ENCODE measurements at places on chromosomes 5 and 9.

GRCh38 chr9:114061292-114061691 lies 16.8 kb downstream of the AMBP start:
- no peak for DNase-seq

DNA sequence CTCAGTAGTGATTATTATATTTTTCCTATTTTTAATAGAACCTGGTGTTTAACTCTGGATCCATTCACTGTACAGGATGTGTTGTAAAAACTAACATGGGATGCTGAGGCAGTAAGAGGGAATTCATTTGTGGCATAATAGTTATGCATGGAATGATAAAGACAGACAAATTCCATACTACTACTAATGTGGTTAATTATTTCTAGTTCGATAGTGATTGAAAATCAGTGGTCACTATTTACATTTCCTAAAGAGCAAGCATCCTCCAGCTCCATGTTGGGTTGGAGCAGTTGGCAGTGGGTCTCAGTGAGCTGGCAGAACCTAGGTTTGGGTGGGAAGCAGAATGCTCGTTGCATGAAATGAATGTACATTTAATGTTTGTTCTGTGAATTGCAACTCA lies 122.6 kb downstream of the SAXO1 start:
- DNase-seq: no peak

GRCh38 chr5:90675222-90675621 lies 116.6 kb downstream of the ADGRV1 start:
- DNase-seq: no peak

DNA sequence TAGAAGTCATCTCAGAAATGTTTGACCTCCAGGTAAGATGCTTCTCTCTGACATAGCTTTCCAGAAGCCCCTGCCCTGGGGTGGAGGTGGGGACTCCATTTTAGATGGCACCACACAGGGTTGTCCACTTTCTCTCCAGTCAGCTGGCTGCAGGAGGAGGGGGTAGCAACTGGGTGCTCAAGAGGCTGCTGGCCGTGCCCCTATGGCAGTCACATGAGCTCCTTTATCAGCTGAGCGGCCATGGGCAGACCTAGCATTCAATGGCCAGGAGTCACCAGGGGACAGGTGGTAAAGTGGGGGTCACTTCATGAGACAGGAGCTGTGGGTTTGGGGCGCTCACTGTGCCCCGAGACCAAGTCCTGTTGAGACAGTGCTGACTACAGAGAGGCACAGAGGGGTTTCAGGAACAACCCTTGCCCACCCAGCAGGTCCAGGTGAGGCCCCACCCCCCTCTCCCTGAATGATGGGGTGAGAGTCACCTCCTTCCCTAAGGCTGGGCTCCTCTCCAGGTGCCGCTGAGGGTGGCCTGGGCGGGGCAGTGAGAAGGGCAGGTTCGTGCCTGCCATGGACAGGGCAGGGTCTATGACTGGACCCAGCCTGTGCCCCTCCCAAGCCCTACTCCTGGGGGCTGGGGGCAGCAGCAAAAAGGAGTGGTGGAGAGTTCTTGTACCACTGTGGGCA lies 642 bp downstream of the CSF2 start:
- DNase-seq: no peak

- DNase-seq: peak; percentile 9
Measured at GRCh38 chr9:109118808-109119438, 824 bp downstream of the TMEM245 start.

DNA sequence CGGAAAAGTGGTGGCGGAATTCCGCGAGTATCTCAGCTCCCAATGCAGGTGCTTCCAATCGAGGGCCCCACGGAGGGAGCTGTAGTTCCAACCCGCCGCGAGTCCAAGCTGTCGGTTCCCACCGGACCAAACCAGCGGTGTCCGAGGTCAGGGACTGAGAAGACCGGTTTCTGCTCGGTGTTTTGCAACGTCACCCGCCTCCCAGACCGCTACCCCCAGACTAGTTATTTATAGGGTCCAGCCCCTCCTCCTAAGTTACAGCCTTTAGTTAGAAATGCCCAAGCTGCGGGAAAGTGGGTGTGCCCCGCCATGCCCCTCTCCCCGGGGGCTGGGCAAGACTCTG lies 677 bp upstream of the MYORG start:
- no peak for DNase-seq

GRCh38 chr9:134800791-134801339 lies 79.7 kb upstream of the FCN2 start:
- DNase-seq: peak; percentile 80

- no peak for DNase-seq
Measured at GRCh38 chr5:1461396-1461795, 16.2 kb upstream of the SLC6A3 start.

- no peak for DNase-seq
Measured at GRCh38 chr5:62690421-62690820, 111.8 kb downstream of the LRRC70 start.

GRCh38 chr5:43156388-43156787 lies 35.6 kb upstream of the NIM1K start:
- no peak for DNase-seq

- no peak for DNase-seq
Measured at GRCh38 chr9:134004881-134005280, 12.8 kb upstream of the VAV2 start.

DNA sequence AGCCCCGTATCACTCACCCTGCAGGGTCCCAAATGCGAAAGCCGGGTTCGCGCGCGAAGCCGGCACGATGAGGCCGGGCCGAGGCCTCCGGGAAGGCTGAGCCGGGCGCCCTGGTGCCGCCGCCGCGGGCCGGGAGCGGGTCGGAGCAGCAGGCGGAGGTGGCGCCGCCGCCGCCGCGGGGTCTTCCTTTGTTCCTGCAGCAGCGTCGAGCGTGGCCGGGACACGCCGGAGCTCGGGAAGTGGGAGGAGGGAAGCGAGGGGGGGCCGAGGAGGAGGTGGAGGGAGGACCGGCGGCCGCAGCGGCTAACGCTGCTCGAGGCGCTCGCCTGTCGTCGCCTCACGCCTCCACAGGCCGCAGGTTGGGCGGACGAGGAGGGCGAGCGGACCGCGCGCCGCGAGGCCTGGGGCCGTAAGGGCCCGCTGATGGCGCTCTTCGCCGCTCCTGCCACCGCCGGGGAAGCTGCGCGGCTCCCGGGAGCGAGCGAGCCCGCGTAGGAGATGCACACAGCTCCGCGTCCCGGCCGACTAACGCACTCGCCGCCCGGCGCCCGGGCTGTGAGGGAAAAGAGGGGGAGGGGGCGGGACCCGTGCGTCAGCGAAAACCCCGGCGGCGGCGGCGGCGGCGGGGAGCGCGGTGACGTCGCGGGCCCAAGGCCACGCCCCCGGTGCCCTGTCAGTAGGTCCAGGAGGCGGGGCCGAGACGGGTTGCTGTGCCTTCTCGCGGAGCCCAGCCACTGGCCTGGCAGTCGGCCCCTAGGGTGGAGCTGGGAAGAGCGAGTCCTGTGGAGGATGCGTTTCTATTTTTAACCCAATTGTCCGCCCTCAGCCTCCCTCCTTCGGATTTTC lies at the start of gene ZFAND5:
Gene ZFAND5, minus strand, starts transcription at position 530 of the 846 bp plus-strand sequence. CDS start 4,430 bp downstream, outside the sequence.
- DNase-seq: peak; percentile 98

- DNase-seq: no peak
Measured at GRCh38 chr5:94911276-94911675, 292.8 kb downstream of the SLF1 start.

DNA sequence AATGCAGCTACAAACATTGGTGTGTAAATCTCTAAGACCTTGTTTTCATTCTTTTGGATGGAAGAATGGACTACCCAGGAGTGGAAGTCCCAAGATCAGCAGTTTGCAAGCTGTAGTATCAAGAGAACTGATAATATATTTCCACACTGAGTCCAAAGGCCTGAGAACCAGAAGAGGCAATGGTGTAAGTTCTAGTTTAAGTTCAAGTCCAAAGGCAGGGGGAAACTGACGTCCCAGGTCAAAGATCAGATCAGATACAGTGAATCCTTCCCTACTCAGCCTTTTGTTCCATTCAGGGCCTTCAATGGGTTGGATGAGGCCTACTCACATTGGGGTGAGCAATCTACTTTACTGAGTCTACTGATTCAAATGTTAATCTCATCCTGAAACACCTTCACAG lies 80.3 kb upstream of the ERBIN start:
- DNase-seq: no peak

DNA sequence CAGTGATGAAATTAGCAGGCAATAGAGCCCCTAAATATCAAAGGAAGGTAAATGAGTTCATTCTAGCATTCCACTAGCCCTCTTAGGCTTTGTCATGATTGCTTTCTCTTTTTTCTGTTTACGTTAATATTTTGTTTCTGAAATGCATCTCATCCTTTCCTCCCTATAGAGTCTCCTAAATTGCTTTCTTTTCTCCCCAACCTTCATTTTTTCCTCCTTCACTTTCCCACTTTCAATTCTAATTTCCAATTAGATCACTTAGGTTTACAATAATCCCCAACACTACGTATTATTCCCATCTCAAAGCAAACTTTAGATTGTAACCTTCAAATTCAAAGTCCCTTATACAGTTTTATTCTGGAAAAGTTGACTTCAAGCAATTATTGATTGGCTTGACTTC lies 559.3 kb downstream of the RAB3C start:
- DNase-seq: no peak

- no peak for DNase-seq
Measured at GRCh38 chr9:37969558-37970300, 65.8 kb upstream of the SLC25A51 start.

DNA sequence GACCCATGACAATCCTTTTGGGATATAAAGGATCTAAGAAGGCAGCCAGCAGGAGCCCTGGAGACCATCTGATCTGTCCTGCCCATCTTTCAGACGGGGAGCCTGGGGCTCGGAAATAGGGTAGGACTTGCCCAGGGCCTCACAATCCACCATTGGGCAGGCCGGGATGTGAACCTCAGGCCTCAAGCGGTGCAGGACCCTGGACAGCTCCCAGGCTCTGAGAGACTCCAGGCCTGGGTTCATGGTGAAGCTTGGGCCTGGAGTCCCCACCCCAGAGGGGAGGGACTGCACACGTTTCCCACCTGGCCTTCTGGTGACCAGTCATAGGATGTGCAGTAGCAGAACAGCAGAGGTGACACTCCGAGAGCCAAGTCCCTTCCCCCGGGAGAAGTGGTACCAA lies 36.6 kb upstream of the RAPGEF1 start:
- DNase-seq: no peak

GRCh38 chr9:112322701-112323377 lies 10.6 kb downstream of the PTBP3 start:
- no peak for DNase-seq

DNA sequence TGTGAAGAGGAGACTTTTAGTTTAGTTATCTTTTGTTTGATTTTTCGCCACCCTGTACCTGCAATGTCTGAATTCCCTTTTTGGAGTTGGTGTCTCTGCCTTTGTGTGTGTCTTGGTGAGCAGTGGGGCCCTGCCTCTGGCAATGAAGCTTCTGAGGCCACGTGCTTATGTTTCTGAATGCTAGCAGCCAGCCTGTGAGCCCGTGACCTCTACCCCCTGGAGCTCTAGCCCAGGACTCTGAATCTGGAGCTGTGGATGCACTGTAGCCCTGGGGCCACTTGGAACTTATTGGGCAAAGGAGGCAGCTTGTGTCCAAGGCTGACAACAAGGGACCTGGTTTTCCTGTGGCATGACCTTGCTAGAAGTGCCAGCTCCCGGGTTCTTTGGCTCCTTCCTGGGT lies 19.4 kb downstream of the ENTREP1 start:
- DNase-seq: no peak

GRCh38 chr5:97923997-97924396 lies 741.0 kb upstream of the RIOK2 start:
- no peak for DNase-seq

GRCh38 chr5:115941051-115941675 lies 21.1 kb upstream of the LVRN start:
- no peak for DNase-seq

DNA sequence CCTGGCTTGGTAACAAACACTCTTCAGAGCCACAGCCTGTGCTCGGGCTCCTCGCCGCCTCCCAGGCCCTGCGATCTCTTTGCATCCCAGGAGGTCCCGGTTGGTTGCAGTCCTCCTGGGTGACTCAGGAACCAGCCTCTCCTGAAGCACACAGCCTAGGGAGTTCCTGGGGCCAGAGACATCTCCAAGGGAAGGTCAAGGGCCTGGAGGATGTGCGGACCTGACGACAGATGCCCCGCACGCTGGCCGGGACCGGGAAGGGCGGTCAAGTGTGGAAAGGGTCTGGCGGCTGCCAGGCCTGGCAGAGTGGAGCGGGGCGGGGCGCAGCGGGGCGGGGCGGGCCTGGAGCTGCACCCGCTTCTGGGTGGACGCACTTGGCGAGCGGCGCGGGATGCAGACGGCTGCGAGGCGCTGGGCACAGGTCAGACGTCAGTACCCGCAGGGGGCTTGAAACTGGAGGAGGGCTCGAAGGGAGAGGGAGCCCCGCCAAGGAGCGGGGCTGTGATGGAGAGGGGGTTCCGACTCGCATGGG lies 45.0 kb upstream of the PRSS3 start:
- DNase-seq: peak; percentile 4

DNA sequence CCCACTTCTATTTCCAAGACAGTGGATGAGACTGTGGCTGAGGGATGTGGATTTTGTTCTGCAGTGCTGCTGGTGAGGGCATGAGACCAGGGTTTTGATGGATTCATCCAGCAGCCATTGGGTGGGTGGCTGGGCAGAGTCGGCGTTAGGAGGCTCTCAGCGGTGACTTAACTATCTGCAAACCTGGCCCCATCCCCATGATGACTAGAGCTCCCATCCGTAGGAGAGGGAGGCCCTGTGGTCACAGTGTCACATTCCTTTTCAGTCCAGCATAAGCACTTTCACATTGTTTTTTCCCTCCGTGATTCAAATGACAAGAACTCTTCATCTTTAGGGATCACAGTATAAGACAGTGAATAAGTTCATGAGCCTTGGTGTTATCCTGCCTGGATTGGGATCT lies 60.4 kb upstream of the SPRY4 start:
- peak; percentile 11 for DNase-seq

- no peak for DNase-seq
Measured at GRCh38 chr9:5798581-5798980, 34.3 kb downstream of the ERMP1 start.

DNA sequence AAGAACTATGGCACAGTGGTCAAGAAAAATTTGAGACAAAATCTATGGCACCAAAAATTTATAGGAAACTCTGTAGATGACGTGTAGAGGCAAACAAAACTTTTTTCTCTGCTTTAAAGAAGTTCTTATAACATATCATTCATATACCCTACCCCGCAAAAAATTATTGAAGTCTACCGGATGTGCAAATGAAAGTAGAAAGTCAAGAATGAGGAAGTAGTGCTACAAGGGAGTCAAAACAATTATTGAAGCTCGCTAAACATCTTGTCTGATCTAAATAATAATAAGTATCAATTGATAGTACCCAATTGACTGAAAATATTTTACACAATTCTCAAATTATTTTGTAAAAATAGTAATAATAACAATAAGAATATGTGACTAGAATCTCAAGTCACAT lies 398.5 kb downstream of the TAF11L14 start:
- DNase-seq: no peak

GRCh38 chr5:92890841-92891244 lies 690.2 kb downstream of the NR2F1-AS1 start:
- no peak for DNase-seq
